ENCODE measurements at places on chromosomes 2 and 18.

DNA sequence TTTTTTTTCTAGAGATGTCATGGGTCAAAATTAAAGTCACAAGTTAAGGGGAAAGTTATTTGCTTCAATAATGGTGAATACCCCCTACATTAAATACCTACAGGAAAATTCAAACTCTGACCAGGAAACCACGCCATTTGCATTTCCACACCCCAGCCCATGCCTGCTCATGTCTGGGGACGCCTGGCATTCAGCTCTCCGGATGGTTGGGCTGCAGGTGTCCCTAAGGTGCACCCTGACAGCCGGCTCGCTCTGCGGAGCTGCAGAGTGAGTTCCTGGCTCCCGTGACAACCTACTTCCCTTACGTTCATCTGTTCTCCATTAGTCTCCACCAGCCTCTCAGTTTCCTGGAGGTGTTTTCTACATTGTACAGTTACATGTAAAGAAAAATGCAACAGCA lies 122.7 kb upstream of the RIOK3 start:
- DNase-seq, result no peak

- DNase-seq, result no peak
Measured at GRCh38 chr18:36762074-36762473, 66.7 kb downstream of the TPGS2 start.

- DNase-seq, result no peak
Measured at GRCh38 chr2:193315428-193316091, 1120.8 kb upstream of the TMEFF2 start.

GRCh38 chr2:225140723-225141122 lies 98.5 kb upstream of the DOCK10 start:
- no peak for DNase-seq

DNA sequence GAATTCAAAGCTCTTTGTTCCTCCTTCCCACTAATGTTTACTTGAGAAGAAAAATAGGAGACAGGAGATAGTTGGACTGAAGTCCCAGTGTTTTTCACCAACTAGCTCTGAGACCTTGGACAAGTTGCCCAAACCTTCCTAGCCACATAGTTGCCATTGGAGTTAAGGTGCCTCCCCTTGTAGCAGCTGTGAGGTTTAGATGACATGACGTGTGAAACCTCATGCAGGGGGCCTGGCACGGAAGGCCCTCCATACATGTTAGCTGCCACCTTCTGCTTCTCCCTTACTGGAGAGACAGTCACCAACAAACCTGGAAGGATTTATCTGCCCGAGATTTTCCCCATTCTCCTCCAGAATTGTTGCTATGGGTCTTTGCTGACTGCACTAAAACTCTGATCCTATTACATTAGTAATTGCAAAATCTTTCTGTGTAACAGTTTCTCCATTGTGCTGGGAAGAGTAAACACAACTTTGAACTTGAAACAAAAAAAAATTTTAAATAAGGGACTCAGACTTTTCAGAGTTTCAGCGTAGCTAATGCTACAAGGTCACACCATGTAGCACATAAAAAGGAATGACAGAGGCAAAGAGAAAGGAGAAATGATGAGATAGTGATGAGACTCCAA lies 23.8 kb upstream of the CABYR start:
- DNase-seq, result no peak

DNA sequence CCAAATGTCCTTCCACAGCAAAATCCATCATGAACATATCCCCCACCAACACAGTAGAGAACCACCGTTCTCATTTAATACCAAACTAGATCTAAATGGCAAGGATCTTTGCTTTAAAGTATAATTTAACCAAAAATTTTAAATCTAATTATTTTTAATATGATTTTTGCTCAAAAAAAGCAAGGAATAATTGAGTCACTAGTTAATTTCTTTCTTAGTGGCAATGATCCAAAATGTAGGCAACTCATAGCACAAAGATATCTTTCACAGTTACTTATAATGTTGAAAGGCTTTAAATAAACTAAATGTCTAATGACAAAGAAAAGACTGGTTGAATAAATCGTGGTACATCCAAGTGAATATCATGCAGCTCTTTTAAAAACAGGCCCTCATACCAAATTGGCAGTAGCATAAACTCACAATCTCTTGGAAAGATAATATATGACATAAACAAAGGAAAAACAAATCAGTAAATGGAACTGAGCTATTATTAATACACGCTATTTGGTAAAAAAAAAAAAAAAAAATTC lies 20.3 kb downstream of the PTPN2 start:
- DNase-seq, result no peak
